ENCODE measurements at places on chromosomes 4 and X.

DNA sequence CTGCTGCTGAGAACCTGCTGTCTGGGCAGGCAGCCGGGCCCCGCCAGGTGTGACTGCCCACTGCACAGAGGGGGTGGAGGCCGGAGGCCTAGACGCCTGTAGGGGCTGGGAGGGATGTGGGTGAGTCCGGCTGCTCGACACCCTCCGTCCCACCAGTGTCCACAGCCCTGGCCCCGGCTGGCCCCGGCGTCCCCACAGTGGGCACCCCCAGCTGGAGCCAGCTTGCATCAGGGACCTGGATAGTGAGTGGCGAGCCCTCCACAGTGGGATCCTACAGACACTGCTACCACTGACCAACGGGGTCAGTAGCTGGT is 34.7 kb upstream of the SPON2 start:
- DNase-seq, result no peak

DNA sequence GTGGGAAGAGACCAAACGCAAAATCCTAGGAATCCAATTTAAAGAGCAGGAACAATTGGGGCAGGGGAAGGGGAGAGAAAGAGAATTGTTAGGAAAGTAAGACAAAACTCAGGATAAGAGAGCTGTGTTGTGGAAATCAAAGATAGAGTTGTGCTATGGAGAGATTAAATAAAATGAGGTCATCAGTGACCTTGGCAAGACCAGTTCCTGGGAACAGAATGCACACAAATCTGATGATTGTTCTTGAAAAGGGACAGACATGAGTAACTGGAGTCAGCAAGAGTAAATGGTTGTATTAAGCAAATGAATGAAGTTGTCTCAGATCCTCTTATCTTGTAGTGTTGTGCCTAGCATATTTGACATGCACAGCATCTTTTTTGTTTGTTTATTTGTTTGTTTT is 267.4 kb downstream of the IL1RAPL1 start:
- DNase-seq, result no peak

- DNase-seq, result no peak
These were observed 24.1 kb downstream of the ADH7 start for GRCh38 chr4:99411041-99411440.

- DNase-seq, result no peak
These were observed 294.4 kb downstream of the GPAT3 start for GRCh38 chr4:83830138-83830888.

DNA sequence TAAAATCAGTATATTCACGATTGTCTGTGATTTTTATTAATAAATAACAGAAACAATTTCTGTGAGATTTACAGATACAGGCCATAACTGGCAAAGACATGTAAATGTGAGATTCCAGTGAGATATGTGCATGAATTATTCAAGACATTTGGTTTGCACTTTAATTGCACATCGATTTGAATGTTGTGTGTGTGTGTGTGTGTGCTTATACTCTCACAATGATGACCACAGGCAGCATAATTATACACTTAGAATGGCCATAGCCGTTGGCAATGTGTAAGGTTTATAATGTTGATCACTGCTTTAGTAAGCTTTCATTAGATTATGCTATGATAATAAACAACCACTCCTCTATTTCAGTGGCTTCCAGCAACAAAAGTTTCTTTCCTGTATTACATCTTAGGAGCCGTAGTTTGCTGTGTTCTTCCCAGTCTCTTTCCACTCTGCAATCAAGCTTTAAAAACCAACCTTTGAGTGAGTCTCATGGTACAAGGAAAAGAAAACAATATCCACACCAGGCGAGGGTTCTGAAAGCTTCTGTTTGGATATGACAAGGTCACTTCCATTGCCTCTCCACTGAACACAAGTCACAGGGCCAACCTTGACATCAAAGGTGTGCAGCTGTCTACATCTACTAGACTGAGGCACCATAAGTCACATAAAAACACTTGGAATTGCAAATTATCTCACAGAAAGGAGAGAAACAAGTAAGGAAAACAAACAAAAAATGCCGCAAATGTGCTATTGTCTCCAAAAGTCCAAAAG is 897.7 kb downstream of the RAB28 start:
- DNase-seq, result no peak

GRCh38 chrX:12554206-12554605 is 237.0 kb upstream of the PRPS2 start:
- DNase-seq, result no peak

DNA sequence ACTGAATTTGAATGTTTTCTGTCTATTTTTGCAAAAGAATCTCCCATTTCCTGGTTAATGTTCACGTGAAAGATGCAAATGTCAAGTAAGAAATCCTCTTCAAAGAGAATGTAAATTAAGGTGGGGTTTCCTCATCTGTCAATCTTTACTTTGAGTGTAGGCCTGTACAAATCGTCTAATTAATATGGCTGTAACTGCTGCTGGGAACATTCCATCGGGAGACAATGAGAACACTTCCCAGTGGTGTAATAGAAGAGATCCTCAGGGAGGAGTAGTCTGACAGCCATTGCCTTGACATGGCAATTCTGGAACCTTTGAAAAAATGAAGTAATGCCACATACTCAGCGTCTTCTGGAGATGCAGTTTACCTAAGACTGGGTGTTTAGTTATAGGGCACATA is 3.7 kb downstream of the EREG start:
- no peak for DNase-seq

- DNase-seq, result no peak
These were observed 642.1 kb upstream of the TENM3 start for GRCh38 chr4:181601103-181601502.

DNA sequence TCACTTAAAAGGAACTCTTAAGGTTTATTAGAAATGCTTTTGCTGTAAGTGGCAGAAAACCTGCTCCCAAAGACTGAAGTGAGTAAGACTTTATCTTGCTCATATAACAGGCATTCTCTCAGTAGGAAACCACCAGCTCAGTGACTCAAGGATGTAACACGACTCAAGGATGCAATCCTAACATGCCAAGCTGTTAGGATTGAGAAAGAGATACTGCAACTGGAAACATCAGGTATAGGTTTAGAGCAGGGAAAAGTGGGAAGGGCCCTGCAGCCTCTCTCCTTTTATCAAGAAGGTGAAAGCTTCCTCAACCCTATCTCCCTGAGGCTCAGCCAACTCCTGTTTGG is 11.9 kb upstream of the SLC9A7 start:
- DNase-seq, result no peak

DNA sequence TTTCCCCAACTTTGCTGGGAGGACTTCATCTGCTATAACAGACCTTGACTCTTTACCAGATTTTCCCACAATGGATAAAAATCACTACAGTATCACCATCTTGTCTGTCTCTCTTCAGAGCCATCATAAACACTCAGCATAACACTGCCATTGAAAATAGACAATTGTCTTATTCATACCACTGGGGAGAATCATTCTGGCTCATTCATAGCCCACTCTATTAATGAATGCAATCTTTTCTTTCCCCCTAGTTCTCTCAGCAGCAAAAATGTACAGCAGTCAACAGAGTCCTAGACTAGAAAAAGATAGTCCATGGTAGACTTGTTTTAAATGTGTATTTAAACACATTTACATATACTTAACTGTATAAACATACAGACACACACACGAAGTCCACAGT is 19.2 kb downstream of the SLC9A7 start:
- no peak for DNase-seq

DNA sequence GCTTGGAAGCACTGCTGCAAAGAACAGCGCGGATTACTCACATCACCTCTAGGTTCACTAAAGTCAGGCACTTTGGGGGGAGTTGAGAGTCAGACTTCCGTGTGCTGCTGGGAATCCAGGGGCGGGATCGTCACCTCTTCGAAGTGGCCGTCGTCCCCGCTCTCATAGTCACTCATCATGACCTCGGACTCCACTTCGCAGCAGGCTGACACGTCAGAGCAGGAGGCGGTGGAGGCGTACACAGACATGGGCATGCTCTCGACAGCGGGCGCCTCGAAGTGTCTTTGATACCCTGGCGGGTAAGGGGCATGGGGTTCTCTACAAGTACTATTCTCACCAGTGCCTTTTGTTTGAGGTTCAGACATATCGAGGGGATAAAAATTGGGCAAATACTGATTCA is 33.1 kb upstream of the MTNR1A start:
- no peak for DNase-seq

- no peak for DNase-seq
These were observed 706 bp downstream of the CHIC1 start for GRCh38 chrX:73563738-73564068.

DNA sequence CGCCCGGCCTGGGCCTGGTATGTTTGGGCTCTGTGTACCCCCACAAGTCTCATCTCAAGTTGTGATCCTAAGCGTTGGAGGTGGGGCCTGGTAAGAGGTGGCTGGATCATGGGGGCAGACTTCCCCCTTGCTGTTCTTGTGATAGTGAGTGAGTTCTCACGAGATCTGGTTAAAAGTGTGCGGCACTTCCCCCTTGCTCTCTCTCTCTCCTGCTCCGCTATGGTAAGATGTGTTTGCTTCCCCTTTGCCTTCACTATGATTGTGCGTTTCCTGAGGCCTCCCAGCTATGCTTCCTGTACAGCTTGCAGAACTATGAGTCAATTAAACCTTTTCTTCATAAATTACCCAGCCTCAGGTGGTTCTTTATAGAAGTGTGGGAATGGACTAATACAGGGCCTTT is 53.0 kb downstream of the CHST7 start:
- no peak for DNase-seq

DNA sequence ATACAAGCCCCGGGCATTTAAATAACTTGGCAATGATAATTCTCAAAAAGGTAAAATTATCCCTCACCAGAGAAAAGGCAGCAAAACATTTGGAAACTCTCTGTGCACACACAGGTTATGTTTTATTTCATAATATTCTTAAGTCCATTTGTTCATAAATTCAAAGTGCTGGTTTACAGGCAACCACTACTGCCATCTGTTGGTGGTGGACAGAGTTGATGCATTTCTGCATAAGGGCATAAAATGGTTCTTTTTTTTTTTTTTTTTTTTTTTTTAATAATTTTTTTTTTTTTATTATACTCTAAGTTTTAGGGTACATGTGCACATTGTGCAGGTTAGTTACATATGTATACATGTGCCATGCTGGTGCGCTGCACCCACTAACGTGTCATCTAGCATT is 31.5 kb upstream of the IL21 start:
- DNase-seq, result no peak

- DNase-seq, result no peak
These were observed 95.2 kb downstream of the ATG4A start for GRCh38 chrX:108186811-108187210.

GRCh38 chr4:19119904-19120560 is 1098.5 kb upstream of the LCORL start:
- DNase-seq, result no peak

DNA sequence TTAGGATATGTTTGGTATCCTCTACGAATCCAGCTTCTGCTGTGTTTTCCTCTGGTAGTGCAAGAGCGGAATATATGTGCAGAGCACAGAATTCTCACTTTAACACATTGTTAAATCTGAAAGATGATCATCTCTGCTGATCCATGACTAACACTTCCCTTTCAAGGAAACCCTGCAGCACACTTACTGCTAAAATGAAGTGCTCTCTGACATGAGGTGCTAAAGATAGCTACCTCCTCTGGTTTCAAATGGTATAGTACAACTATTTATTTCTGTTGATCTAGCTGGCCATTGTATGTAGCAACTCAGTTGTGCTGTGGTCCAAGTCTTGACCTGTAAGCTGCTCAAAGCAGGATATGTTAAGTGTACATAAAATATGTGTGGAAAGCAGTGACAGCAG is 162.4 kb upstream of the FMR1 start:
- no peak for DNase-seq

DNA sequence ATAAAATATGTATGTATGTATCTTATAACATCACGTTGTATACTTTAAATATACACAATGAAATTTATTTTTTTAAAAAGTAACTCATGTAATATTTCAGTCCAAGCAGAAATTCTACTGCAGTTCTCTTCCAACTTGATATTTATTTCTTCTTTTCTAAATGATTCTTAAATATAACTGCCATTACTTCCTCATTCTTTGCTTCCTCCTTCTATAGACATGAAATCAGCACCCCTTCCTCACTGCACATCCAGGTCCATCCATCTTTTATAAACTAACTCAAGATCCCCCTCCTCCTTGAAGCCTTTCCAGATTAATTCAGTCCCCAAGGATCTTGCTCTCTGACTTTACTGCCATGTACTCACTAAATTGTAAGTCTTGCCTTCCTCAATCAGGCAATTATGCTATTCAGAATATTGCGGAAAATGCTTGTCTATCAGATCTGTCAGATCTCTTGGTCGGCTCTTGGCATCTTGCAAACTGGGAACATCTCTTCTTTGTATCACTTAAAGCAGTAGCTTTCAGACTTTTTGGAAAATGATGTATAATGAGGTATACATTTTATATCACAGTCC is 3.7 kb downstream of the GPRIN3 start:
- DNase-seq, result no peak

GRCh38 chr4:98546910-98547594 is 111.4 kb downstream of the TSPAN5 start:
- DNase-seq, result peak; percentile 60

DNA sequence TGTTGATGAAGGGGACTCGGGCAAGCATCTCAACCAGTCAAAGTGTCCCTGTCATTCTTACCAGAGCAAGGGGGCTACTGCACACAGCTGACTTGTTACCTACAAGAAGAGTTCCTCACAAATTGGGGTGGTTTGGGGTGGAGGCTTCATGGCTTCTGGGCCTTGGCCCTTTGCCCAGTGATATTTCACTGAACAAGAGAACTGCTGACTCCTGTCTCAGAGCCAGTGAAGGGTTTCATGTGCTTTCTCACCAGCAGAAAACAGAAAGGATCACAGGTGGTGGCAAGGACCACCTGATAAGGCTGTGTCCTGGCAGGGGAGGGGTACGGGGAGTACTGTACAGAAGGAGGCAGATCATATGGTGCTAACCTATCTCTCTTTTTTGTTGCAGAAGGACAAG is 53.5 kb downstream of the DLG3 start:
- no peak for DNase-seq

DNA sequence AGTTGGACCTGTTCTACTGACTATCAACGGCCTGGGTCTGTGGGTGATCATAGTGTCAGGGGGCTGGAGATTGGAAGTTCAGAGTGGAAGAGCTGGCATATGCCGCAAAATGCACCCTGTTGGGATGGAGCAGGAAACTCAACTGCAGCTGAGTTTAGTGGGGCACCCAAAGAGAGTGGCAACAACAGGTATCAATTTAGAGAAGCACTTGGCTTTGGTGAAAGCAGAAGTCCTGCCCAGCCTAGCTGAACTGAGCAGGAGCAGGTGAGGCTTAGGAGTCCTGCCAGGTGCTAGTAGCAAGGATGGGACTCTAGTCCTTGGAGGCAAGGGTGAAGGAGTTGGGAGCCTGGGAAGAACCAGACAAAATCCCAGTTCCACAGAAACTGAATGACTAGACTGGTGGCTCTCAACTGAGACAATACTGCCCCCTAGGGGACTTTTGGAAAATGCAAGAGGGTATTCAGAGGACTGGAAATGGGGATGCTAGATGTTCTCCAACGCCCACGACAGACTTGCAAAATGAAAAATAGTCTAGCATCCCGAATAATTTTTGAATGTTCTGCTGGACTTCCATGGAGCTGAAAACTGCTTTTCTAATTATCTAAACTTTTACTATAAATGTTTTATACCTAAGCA is 49.4 kb downstream of the RTL9 start:
- DNase-seq, result no peak

- no peak for DNase-seq
These were observed 102.3 kb upstream of the NUDT6 start for GRCh38 chr4:123024710-123025109.

GRCh38 chr4:85548116-85548515 is 73.2 kb downstream of the ARHGAP24 start:
- no peak for DNase-seq

GRCh38 chrX:69386681-69387080 is 117.4 kb upstream of the NALF2 start:
- no peak for DNase-seq

- no peak for DNase-seq
These were observed 31.1 kb upstream of the WDR17 start for GRCh38 chr4:176034499-176034898.
